ENCODE measurements at places on chromosomes 2 and 18.

DNA sequence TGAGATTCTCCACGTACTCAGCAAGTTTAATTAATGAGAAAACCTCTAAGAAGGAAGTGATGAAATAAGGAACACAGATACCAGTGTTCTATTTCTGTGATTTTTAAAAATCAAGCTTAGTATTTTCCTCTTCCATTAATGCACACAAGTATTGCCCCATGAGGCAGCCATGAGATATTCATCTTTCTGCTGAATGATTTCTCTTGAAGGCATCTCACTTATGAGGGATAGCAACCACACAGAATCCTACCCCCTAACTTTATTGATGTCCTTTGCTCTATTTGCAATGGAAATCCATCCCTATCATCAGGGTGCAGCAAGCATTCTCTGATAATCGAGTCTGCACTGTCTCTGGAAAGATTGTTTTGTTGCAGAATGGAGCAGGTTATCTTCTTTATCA lies 244.1 kb upstream of the NRP2 start:
- no peak for DNase-seq

GRCh38 chr2:126881591-126881990 lies 17.1 kb upstream of the TEX51 start:
- no peak for DNase-seq

- DNase-seq, result no peak
Measured at GRCh38 chr2:140627136-140627535, 1503.7 kb downstream of the LRP1B start.

DNA sequence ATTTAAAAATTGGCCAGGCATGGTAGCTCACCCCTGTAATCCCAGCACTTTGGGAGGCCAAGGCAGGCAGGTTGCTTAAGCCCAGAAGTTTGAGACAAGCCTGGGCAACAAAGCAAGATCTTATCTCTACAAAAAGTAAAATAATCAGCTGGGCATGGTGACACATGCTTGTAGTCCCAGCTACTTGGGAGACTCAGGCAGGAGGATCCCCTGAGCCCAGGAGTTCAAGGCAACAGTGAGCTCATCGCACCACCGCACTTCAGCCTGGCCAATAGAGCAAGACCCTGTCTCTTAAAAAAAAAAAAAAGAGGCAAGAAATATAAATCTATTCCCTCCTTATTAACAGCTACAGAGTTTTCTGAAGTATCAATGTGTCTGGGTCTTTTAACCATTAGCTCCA lies 51.9 kb downstream of the ESCO1 start:
- DNase-seq, result no peak

- DNase-seq, result peak; percentile 48
Measured at GRCh38 chr2:27683390-27684071, 19.8 kb downstream of the SLC4A1AP start.

DNA sequence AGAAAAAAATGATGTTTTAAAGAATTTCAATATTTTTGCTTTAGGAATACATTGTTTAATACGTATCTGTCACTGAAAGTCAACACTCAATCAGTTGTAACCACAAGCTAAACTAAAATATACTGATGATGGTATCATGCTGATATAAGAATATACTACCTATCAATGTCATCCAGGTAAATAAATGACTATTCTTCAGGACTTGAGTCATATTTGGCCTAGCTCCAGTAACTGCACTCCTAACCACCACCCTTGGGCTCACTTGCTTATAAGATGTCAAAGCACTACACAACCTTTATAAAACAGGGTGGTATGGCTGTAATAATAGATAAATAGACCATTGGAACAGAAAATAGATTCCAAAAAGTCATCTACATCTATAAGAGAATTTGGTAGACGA lies 48.8 kb downstream of the RND3 start:
- no peak for DNase-seq

DNA sequence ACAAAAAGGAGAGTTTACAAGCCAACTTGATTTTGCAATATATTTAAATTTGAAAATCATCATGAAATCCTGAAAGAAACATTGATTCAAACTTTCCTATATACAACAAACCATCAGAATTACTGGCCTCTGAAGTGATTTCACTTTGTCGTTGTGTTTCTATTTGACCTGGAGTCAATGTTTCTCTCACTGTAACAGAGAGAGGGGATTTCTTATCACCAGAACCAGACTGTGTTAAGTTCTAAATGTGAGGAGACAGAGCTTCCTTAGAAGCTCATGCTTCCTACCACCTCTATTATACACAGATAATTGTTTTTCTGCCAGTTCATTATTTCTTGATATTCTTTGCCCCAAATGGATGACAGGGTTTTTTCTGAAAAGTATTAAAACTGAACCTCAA lies 245.0 kb upstream of the RND3 start:
- no peak for DNase-seq

DNA sequence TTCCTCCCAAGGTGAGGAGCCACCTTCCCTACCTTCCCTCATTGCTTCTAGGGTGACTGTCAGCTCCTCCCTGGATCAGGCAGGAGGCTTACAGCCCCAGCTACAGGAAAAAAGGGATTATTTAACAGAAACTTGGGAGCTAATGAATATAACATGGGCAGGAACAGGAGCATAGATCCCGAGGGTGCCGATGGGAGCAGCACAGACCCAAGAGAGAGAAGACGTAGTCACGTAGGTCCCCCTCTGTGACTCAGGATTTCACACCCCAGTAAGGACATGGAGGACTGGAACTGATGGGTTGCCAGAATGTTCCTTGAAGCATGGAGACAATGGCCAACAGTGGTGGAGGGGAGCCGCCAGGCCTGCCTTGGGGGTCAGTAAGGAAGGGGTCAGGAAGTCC lies 10.3 kb upstream of the HDAC4 start:
- DNase-seq, result no peak

- DNase-seq, result no peak
Measured at GRCh38 chr2:105473011-105473410, 74.2 kb upstream of the FHL2 start.

GRCh38 chr2:118686346-118686745 lies 161.1 kb downstream of the EN1 start:
- no peak for DNase-seq

DNA sequence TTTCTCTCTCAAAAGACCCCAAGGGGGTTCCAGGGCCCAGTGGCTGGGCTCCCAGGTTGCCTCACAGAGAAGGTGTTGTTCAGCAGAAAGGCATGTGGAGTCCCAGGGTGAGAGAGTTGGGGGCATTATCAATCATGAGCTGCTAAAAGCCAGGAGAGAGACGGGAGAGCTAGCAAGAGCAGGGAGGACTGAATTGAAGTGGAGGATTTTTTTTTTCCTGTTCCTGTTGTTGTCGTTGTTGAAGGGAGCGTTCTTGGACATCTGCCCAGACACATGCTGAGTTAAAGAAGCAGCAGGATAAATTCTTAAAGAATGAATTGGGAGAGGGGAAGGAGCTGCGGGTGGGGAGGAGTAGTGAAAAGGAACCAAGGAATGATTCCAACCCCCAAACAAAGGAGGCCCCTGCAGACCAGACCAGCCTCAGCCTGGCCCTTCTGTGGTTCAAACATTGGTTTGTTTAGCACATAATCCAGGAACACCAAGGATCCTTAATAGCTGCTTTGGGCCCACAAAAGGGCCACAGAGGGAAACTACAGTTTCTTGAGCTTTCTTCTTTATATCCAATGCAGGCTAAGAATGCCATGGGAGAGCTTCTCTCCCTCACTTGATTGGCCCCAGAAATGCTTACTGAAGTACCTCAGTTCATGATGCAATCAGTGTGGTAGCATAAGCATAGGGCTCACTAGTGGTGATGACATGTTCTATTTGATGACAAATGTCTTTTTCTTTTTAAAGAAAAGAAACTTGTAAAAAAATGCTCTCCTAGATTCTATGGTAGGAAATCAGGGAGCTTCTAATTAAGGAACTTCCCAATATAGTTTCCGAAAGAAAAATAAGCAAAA lies 146.0 kb downstream of the SETBP1 start:
- DNase-seq, result peak; percentile 41

GRCh38 chr18:1455605-1456004 lies 550.9 kb downstream of the ADCYAP1 start:
- no peak for DNase-seq

DNA sequence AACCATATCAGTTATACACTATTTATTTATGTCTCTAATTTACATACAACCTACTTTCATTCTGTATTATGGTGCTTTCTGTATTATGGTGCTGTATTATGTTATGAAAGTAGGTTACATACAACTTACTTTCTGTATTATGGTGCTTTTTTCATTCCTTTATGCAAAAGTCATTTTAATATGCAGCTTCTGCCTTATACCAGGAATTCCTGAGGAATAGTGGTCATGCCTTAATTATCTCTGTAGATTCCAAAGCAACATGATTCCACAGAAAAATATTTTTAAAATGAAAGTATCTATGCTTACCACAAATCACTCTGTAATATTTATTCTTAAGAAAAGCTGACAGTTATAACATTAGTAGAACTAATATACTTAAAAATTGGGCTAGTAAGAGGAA lies 922.0 kb upstream of the NRXN1 start:
- DNase-seq, result no peak

GRCh38 chr2:200741468-200742202 lies 70.1 kb upstream of the BZW1 start:
- no peak for DNase-seq

GRCh38 chr18:36629138-36629530 lies 199.7 kb downstream of the TPGS2 start:
- no peak for DNase-seq

- DNase-seq, result no peak
Measured at GRCh38 chr2:138564586-138565229, 63.1 kb downstream of the SPOPL start.

DNA sequence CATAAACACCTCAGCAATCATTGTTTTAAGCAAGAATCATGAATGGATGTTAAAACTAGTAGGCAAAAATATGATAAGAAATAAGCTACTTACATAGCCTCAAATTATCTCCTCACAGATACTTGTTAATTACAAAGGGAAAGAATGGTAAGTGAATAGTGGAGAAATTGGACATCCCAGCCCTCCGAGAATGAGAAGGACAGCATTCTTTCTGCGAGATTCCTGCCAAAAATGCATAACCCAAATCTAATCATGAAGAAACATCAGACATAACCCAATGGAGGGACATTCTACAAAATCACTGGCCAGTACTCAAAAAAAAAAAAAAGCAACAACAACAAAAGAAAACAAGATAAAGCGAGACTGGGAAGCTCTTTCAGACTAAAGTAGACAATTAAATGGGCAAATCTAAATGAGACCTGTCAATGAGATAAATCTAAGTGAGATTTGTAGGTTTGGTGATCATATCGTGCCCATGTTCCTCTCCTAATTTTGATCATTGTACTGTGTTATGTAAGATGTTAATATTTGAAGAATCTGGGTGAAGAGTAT lies 57.9 kb upstream of the GLI2 start:
- DNase-seq, result no peak

GRCh38 chr2:240383099-240383758 lies 52.2 kb upstream of the GPC1 start:
- no peak for DNase-seq

GRCh38 chr2:237859533-237860272 lies at the start of gene RAMP1:
RAMP1 (plus strand) TSS chr2:237859623; CDS start chr2:237859676, 53 bp downstream.
- DNase-seq, result peak; percentile 52

GRCh38 chr2:145845207-145845894 lies 1325.4 kb upstream of the ZEB2 start:
- no peak for DNase-seq

Measured in hippocampal formation (tissue), 2 donors.